ENCODE measurements at places on chromosomes 1 and 21.

DNA sequence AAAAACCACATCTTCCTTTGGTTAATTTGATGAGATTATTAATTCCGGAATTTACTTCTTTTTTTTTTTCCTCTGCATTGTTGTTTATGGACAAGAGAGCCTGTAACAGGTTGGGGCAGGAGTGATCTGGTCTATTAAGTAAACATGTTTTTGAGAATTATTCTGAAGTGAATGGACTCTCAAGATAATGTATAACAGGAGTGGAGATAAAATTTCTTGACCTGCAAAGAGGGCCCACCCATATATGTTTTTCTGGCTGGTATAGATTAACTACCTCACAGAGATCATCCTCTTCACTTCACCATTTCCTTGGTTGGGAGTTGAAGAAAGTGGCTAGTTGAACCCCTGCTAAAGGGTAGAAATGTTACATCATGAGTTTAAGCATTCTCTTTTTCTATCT lies 10.7 kb downstream of the DDI2 start:
- DNase-seq, result no peak

DNA sequence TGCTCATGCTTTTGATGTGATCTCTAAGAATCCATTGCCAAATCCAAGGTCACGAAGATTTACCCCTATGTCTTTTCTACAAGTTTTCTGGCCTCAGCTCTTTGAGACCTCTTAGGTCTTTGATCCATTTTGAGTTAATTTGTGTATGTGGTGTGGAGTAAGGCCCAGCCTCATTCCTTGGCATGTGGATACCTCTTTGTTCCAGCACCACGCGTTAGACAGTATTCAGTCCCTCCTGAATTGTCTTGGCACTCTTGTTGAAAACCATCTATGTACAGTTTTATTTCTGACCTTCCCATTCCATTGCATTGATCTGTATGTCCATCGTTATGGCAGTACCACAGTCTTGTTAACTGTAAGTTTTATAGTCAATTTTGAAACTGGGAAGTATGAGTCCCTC lies 8.0 kb upstream of the FTCD start:
- no peak for DNase-seq

- no peak for DNase-seq
Measured at GRCh38 chr1:37794372-37795339, 1.0 kb downstream of the MANEAL start.

DNA sequence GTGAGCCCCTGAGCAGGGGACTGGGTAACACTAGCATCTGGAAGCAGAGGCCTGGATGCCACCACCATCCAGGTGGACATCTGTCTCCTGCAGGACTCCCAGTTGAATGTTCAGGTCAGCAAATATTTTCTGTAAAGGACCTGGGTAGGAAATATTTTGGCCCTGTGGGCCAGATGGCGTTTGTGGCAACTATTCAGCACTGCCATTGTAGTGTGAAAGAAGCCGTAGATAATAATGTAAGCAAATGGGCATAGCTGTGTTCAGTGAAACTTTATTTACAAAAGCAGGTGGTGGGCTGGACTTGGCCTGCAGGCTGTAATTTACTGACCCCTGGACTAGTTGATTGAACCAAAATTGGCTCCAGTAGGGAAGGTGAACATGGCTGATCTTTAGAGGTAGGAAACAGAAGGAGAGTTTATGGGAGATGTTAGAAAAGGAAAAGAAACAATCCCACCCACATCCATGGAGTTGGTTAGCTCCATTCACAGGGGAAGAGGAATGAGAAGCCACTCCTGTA lies 20.0 kb upstream of the CD101 start:
- DNase-seq, result no peak

DNA sequence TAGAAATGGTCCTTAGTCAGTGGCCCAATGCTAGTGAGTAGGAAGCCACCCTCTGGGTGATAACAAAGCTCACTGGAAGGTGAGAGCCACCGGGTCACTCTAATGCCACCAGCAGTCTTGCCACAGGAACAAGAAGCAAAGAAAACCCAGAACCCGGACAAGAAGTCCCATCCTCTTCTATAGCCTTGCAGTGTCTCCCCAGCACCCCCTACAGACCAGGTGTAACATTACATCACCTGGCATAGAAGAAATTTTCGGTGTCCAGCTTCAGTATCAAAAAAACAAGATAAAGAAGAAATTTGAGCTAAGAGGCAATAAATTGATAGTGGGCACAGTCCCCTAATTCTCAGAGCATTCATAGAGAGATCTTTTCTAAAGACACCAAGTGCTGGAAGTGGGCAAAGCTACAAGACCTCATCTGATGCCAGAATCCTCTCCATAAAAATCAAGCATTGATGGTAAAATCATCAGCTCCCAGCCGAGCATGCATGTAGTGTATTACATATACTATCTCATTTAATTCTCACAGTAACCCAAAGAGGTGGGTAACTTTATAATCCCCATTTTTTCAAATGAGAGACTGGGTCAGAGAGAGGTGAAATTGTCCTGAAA lies 491.0 kb downstream of the MATN1 start:
- no peak for DNase-seq

- no peak for DNase-seq
Measured at GRCh38 chr1:116396769-116397168, 23.7 kb downstream of the ATP1A1 start.
